ENCODE measurements at places on chromosomes 7 and 10.

GRCh38 chr10:77349226-77349625, 288.4 kb downstream of the KCNMA1 start:
- no peak for DNase-seq

DNA sequence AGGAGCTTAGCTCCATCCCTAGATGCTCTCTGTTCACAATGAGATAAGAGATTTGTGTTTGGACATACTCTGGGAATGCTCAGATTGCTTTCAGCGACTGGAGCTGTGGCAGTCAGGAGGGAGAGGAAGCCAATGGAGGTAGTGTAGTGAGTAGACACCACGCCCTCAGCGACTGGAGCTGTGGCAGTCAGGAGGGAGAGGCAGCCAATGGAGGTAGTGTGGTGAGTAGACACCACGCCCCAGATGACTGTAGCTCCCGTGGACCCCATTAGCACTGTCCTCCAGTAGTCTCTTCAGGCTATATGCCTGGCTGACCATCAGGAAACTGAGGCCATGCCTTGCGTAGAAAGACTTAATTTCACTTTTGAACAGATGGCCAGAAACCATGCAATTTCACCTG, 1033.8 kb downstream of the NRG3 start:
- DNase-seq = no peak

DNA sequence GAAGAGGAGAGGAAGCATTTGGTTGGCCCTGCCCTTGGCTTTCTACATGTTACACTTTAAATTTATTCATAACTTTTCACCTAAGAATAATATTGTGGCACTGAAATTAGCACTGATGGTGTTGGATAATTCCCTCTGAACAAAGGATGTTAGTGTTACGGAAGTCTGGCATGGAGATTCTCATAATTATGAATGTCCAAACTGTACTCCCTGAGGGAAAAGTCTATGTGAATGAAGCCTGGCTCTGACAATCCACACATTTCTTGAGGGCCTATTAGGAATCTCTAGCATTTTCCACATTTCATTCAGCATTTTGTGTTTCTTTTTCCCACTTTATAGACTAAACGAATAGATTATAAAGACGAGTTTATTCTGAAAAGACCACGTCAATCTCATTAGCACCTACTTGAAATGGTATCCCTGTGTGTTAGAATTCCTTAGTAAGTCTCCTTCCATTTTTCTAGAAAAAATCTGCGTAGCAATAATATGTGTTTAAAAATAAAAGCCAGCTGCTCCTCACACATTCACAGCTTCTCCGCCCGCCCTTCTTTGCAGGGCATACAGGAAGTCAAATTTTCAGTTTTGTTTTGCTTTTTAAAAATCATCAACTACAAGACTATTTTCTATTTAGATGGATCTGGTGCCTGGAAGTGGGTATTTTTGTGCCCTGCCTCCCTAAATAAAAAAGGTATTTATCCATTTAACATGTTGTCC, 131.8 kb upstream of the PALS2 start:
- DNase-seq = no peak

GRCh38 chr7:94907026-94907810, at the start of gene PPP1R9A:
TSS of gene PPP1R9A (plus strand) at chr7:94907594. CDS start at chr7:94910114, 2,520 bp downstream.
- no peak for DNase-seq

GRCh38 chr7:68158686-68159295, 1162.2 kb downstream of the TYW1 start:
- no peak for DNase-seq

DNA sequence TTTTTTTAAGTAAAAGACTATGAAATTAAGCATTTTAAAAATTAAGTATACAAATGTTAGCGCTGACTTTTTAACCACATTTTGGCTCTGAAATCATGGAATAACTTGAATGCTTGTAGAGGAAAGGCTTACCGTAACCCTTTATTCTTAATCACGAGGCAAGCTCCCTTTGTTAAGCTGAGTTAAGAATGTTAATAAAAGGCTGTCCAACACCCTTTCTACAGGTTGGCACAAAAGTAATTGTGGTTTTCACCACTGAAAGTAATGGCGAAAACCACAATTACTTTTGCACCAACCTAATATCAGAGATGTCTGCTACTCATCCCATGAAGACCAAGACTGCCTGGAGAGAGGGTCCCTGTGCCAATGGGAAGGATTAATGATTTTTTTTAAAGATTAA, 70.6 kb downstream of the STK17A start:
- DNase-seq = no peak

DNA sequence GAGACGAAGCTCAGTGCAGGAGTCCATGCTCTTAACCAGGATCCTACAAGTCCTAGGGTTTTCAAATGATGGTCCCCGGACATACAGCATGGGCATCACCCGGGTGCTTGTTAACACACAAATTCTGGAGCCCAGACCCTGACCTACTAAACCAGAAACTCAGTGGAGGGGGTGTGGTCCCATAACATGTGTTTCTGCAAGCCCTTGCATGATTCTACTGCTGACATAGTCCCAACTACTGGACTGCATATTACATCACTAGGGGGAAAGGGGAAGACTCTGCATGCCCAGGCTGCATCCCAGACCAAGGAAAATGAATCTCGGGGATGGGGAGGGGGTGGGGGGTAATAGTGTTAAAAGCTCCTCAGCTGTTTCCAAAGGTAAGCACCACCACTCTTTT, 40.3 kb downstream of the GRB10 start:
- no peak for DNase-seq

- DNase-seq = no peak
Observed at GRCh38 chr7:86645225-86645608, 1.5 kb downstream of the GRM3 start.

- no peak for DNase-seq
Observed at GRCh38 chr10:17655567-17656146, 11.7 kb downstream of the STAM start.

GRCh38 chr7:95470452-95470851, 15.3 kb upstream of the ASB4 start:
- DNase-seq = no peak

- DNase-seq = no peak
Observed at GRCh38 chr10:50508315-50509051, 115.3 kb downstream of the SGMS1 start.

DNA sequence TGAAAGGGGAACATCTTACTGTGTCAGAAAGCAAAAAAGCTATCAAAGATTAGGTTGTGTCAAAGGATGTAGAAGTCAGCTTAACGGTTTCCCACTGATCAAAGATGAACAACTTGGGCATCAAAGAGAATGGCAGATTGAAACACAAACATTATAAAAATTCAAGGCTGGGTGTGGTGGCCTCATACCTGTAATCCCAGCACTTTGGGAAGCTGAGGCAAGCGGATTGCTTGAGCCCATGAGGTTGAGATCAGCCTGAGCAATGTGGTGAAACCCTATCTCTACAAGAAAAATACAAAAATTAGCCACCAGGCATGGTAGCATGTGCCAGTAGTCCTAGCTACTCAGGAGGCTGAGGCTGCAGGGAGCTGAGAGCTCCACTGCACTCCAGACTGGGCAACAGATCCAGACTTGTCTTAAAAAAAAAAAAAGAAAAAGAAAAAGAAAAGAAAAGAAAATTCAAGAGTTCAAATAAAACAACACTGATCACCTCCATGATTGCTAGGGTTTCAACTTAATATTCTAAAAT, 34.5 kb downstream of the RTKN2 start:
- no peak for DNase-seq

All from stimulated activated CD4-positive, alpha-beta T cell treated with anti-CD3 and anti-CD28 coated beads, Interleukin-12 subunit alpha, Interleukin-12 subunit beta, amount 100 ng/mL, for 4 hours (primary cell).